ENCODE measurements at places on chromosomes 4 and X. TPM values are rescaled to one million over a fixed set of nuclear protein-coding genes. Genes with fewer than 3 reads are reported as not detected.

Gene KDR
- not detected for total RNA-seq

Gene VGLL1
- total RNA-seq = not detected

Gene USP51
- 1.8 TPM for total RNA-seq

Gene ASB5
- 1.4 TPM for total RNA-seq

Gene BEX1
- not detected for total RNA-seq

Gene TASL
- not detected for total RNA-seq

Gene FAM9C
- total RNA-seq = not detected

Gene KLHL34
- total RNA-seq = not detected

Gene ADRA2C
- total RNA-seq = not detected

Gene KDM6A
- 11.9 TPM for total RNA-seq

Gene DDIT4L
- 2.6 TPM for total RNA-seq

GRCh38 chr4:105808750-105809041 is 86.6 kb upstream of the NPNT start:
- DNase-seq = no peak

DNA sequence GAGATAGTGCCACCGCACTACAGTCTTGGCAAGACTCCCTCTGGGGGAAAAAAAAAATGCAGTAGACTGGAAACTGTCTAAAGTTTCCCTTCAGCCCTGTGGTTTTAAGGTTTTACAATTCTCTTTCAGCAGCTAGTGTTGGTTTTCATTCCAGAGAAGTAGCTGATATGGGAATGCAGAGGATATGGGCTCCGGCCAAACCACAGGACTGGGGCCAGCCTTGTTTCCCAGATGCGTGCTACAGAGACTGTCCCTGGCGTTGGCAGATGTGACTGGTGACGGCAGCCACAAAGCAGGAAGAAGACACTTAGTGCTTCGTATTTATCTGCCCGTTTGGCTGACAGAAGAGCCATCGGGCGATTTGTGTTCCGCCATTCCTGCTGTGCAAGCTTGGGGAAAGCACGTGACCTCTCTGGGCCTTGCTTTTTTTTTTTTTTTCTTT is 43.2 kb downstream of the ZBTB49 start:
- DNase-seq = peak; percentile 84

GRCh38 chr4:175540732-175541131 is 271.3 kb downstream of the GPM6A start:
- DNase-seq = no peak

- DNase-seq = no peak
Measured at GRCh38 chr4:92235731-92236130, 68.0 kb upstream of the GRID2 start.

- DNase-seq = no peak
Measured at GRCh38 chrX:136262812-136263315, 11.7 kb upstream of the MAP7D3 start.

GRCh38 chr4:163167333-163167626 is 590 bp upstream of the NAF1 start:
- no peak for DNase-seq

DNA sequence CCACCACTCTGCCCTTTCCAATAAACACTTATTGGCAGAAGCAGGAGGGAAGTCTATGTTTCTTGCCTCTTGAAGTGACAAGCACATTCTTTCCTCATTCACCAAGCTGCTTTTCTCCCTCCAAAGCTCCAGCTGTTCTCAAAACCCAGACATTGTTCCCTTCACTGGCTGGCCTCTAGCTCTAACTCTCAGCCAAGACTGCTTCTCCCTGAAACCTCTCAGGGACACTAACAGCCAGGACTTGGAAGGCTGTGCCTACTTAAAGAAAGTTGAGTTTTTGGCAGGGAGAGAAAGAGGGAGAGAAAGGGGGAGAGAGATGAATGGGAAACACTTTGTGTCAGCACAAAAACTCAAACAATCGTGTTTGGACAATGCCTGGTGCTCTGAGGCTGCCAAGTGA is 99.5 kb downstream of the COX18 start:
- peak; percentile 35 for DNase-seq

DNA sequence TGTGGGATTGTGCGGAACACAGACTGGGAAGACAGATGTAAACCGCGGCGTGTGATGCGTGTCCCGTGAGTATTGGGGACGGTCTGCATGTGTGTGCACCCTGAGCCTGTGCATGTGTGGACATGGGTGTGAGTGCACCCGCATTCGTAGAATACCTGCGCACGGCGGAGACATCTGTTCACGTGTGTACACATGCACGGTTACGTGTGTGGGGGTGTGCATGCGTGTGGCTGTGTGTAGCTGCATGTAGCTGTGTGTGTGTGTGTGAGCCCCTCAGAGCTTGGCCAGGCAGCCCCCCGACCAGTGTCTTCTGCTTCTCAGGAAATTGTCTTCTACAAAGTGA is 19.6 kb downstream of the ATP5ME start:
- DNase-seq = no peak

DNA sequence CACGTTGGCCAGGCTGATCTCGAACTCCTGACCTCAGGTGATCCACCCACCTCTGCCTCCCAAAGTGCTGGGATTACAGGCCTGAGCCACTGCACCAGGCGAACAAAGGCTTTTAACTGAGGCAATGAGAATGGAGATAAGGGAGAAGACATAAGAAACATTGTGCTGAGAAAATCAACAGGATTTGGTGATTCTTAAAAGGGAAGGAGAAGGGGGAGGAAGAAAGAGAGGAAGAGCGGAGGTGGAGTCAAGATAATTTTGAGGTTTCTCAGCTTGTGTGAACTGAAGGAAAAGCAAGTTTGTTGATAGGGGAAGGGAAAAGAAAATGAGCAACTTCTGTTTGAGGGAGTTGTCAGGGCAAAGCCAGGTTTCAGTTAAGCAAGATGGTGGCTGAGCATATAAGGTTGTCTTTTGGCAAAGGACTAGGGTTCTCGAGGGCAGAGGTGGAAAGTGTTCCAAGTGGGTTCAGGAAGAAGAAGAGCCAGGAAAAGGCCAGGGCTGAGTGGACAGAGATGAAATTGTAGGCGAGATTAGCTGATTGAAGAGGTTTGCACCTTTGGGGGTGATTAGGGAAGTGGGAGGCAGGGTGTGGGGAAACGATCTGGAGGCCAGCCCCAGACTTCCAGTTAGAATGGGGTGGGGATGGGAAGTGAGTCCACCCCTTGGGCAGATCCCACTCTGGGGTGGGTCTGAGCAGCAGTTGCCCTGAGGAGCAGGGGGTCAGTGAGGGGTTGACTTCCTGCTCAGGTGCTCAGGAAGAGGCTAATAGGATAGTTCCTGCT is 7.8 kb downstream of the DOCK11 start:
- DNase-seq = no peak

GRCh38 chr4:5700459-5700858 is 7.9 kb downstream of the EVC2 start:
- DNase-seq = no peak

GRCh38 chr4:136369073-136369472 is 1163.2 kb downstream of the PCDH18 start:
- DNase-seq = no peak

GRCh38 chr4:41364876-41365275 is 108.1 kb downstream of the UCHL1 start:
- DNase-seq = no peak

DNA sequence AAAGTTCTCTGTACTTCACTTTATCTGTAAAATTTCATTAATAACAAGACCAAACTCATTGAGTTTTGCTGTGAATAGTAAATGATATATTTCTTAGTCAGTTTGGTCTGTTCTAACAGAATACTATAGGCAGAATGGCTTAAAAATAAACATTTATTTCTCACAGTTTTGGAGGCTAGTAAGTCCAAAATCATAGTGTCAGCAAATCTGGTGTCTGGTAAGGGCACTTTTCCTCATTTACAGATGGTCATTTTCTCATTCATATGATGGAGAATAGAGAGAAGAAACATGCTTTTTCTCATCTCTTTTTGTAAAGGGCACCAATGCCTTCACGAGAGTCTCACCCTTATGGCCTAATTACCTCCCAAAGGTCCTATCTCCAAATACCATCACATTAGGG is 415.1 kb downstream of the FAM133A start:
- no peak for DNase-seq

GRCh38 chr4:34720571-34720970 is 1523.7 kb downstream of the ARAP2 start:
- DNase-seq = no peak

GRCh38 chr4:186146458-186146857 is 42.0 kb downstream of the FAM149A start:
- DNase-seq = no peak

GRCh38 chrX:50697691-50698090 is 116.3 kb downstream of the SHROOM4 start:
- peak; percentile 68 for DNase-seq

DNA sequence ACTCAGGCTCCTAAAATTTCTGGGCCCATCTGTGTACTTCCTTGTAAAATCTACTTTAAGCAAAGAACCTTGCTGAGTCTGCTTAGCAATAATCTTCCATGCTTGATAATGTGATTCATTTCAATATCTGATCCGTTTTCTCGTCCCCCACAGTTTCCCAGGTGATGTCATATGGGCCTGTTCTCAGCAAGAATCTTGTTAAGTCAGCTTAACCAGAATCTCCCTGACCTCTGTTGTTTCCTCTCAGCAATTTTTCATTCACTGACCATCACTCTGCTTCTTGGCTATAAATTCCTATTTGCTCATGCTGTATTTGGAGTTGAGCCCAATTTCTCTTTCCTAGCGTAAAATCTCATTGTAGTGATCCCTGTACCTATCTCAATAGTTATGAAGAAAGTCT is 13.9 kb downstream of the CSN2 start:
- no peak for DNase-seq

- no peak for DNase-seq
Measured at GRCh38 chr4:130747842-130748241, 1651.9 kb downstream of the C4orf33 start.

- DNase-seq = no peak
Measured at GRCh38 chrX:41526271-41526670, 79.1 kb downstream of the NYX start.

DNA sequence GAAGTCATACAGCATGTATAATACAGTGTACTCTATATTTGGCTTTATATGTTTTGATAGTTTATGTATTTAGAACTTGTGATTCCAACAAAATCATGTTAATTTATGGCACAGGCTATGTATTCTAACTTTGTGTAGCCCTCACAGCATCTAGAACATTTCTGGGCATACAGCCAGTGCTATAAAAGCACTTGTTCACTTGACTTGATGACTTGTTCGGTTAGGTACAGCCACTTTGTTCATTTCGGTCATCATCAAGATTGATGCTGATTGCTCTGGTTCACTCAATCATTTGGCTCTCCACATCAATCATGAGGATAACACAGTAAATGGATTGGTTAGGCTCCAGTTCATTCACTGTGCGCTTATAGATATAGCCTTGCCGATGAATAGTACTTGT is 97.6 kb upstream of the IRS4 start:
- no peak for DNase-seq

GRCh38 chrX:112769034-112769433 is 71.6 kb downstream of the AMOT start:
- no peak for DNase-seq

DNA sequence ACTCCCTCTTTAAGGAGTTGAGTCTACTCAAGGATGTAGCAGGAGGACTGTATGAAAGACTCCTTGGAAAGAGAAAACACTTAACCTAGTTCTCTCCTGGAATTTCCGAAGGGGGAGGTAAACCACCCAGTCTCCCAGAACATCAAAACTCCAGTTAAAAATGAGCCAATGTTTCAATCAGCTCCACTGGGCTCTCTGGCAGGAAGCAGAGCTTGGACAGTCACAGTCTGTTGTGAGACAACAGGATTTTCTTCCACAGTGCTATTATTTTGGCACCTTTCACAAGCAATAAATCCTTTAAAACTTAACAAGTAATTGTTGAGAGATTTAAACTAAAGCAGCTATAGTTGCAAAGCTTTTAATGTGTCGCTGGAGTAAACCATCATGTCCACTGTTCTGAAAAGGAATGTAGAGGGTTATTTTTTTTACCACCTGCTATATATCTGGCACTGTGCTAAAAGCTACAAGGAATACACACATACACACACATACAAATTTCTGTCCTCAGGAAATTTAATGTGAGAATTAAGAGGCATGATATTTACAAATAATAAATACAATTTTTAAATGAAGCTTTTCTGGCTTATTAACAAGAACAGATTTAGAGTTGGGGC is 229.2 kb upstream of the INTU start:
- DNase-seq = no peak

GRCh38 chrX:8869812-8870211 is 68.6 kb upstream of the FAM9A start:
- no peak for DNase-seq

DNA sequence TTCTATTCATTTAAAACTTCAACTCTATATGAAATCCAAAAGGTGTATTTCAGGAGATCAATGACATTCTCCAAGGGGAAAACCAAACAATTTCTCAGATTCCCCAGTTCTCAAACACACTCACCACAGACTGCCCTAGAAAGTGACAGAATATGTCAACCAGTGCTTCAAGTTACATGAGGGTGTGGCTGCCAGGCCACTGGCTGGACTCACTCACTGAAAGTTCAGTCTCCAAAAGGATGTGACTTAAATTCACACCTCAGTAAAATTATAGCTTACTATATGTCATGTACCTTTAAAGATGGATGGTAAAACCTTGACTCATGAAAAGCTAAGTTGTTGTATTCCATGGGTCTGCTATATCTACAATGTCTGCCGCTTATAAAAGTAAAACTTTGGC is 7.3 kb downstream of the INPP4B start:
- DNase-seq = no peak
